ENCODE measurements at places on chromosomes 1 and 21.

- DNase-seq = no peak
Measured at GRCh38 chr1:154895798-154896197, 25.7 kb upstream of the KCNN3 start.

DNA sequence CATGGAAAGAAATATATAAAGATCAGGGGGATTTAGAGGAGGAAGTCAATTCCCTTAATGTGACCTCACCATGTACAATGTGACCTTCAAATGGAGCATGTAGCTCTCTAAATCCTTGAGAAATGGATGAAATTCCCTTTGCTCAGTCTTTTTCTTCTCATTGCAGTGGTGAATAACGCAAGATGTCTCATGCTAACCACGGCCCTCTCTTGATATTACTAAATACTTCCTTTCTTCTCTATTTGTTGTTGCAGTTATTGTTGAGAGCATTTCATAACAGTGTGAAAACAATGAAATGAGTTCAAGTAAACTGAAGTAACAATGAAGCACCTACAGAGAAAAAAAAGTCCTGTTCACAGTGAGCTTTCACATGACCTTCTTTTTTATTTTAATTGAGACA, 55.6 kb downstream of the ZNF281 start:
- no peak for DNase-seq

DNA sequence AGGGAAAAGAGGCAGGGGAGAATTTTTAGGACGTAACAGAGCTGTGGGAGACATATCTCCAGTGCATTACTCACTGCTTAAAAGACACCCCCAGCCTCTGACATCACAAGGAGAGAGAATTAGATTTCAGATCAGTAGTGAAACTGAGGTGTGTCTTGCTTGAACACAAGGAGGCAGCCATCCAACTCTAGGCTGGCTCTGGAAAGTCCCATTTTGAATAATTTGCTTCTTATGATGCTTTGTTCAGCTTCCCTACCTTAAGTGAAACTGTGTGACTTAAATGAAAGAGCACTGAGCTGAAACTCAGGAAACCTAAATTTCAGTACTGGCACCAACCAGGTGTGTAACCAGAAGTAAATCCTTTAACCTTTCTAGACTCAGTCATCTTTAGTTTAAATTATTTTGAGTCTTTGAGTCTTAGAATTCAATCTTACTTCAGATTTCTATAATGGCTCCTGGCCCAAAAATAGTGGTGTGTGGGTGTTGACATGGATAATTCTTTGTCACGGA, 251.6 kb upstream of the SGIP1 start:
- DNase-seq = no peak

- no peak for DNase-seq
Measured at GRCh38 chr1:172484252-172484651, 40.4 kb upstream of the PIGC start.

- DNase-seq = no peak
Measured at GRCh38 chr1:36222481-36223380, 1.5 kb upstream of the THRAP3 start.

DNA sequence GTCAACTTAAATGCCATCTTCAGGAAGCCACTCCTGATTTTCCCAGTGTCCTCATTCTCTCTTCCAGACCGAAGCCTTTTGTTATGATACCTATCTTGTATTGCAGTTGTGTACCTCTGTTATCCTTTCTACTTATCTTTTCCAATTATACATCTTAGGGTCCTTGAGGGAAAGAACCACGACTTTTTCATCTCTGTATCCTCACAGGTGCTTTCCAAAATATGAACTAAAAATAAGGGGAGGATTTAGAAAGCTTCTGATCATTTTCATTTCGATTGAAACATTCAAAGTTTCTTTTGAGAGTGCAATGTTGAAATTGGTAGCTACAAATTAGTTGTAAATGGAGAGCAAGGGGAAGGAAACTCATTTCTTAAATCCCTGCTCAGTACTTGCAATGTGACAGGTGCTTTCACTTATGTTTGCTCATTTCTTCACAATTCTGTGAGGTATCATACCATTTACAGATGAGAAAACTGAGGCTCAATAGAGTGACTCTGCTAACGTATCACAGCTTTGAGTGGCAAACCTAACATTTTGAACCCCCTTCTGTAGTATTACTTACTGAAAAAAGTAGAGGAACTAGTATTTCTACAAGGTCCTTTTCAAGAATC, 24.2 kb downstream of the SLC19A2 start:
- no peak for DNase-seq

- no peak for DNase-seq
Measured at GRCh38 chr1:11740258-11741192, 4.6 kb downstream of the AGTRAP start.

DNA sequence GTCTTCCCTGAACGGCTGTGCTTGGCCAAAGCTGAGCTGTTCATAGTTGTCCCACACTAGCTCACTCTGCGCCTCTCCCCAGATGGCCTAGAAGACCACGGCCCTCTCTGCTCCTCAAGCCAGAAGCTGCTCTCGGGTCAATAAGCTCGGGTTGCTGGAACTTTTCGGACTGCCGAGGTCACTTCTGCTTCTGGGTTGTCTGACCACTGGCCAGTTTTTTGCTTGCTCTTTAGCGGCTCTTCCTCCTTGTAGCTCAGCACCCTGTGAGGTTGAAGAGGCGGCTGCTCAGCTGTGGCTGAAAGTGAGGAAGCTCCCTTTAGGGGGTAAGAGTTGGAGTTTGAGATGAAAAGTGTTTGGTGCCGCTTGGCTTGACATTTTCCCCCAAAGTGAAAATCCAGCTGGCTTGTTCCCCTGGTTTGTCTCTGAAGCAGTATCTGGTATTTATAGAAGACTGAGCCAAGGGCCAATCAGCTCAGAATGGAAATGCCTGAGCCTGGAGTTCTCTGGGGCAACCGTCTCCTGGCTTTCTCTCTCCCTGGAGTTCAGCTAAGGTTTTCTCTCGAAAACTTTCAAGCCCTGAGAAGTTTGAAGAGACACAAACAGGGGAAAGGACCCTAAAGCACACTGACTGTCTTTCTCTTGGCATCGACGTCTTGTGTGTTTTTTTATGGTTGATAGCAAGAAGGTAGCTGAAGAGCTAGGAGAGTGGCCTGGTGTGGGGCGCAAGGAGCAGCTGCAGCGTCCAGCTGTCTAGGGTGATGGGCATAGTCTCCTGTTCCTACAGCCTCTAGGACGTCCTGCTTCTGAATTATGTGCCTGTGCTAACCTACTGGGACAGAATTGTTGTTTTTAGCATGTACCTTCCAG, 72.0 kb downstream of the SYT6 start:
- no peak for DNase-seq

- DNase-seq = no peak
Measured at GRCh38 chr1:156461781-156462647, 38.6 kb downstream of the MEF2D start.

DNA sequence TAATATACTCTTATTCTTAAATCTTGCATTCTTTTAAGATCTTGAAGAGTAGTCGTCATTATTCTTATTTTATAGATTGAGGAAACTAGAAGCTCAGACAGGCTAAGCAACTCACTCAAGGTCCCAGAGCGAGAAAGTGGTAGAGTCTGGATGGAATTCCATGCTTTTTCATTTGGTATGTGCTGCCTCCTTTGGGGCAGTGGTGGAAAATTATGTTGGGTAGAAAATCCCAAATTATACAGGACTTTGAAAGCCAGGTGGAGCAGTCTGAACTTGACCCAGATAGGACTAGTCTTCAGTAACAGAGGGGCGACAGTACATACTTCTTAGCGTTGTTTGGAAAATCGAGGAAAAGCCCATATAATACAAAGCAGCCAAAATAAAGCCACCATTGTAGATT, 205.6 kb downstream of the ATG4C start:
- peak; percentile 14 for DNase-seq

Measured in NCI-H1105 treated with DMSO at 0.1 percent for 48 hours (cell line).